NCI-H2107 (cell line): ENCODE measurements at places on chromosomes 2 and 18.

- no peak for DNase-seq
These were observed 9.4 kb upstream of the RAPGEF4 start for GRCh38 chr2:172726172-172726735.

- DNase-seq, result no peak
These were observed 257.7 kb downstream of the CDCA7 start for GRCh38 chr2:173612354-173612753.

GRCh38 chr2:100935372-100935752, 66.7 kb upstream of the RPL31 start:
- DNase-seq, result no peak

GRCh38 chr2:3728104-3729054, 25.0 kb downstream of the DCDC2C start:
- peak; percentile 8 for DNase-seq

DNA sequence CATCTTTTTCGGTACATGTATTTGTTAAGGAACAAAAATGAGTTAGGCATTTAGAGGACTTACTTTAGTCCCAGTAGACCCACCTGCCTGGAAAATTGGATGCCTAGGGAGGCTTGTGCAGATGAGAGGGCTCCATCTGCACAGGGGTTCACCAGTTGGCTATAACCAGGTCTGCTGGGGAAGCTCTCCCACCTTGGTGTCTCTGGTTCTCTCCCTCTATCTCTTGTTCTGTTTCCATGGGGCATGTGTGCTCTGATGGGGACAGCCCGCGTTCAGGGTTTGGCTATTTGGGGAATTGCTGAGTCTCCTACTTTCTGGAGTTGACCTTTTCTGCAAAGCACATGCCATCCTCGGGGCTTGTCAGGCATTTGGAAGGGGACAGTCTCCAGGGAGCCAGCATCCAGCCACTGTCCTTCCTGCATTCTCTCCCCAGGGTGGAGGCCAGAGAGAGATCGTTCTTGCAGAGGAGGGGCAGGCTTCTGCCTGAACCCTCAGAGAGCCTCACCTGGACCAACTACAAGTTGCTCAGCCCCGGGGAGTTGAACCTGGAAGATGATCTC, 157.3 kb downstream of the KLHL29 start:
- DNase-seq, result no peak

GRCh38 chr18:74521068-74521725, 13.1 kb upstream of the CNDP1 start:
- DNase-seq, result no peak

DNA sequence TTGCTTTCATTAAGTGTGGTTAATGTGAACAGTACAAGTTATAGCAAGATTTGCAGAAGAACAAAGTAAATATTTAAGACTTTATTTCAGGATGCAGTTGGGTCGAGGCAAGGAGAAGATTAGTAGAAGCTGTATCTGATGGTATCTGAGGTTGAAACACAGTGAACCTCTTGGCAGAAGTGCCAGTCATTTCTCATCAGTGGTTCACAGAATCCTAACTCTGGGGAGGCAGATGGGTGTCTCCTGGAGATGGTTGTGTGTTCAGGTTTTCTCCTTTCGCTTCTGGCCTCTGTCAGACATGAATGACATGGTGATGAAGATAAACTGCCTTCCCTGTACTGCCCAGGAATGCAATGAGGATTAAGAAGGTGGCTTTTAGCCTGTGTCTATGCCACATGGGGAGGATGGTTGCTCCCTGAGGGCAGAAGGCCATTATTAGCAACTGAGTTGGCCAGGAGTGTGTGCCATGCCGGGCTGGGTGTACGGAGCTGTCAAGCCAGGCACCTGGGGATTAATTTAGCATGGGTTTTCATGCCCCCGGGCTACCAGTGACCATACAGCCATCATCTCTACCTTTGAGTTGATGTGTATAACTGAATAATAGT, 28.0 kb downstream of the MGAT5 start:
- no peak for DNase-seq

DNA sequence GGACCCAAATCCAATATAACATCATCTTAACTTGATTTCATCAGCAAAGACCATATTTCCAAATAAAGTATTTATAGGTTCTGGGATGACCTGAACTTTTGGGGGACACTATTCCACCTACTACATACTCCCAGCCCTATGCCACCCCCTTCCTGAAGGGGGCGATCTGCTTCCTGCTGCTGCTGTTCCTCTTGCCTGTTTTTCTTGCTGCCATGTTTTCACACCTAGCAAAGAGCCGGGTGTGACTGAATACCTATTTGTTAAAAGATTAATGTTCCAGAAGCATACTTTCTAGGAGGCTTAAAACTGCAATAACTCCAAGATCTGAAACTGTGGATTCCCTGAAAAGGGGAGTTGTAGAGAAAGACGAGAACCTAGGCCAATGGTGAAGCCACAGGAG, 89.7 kb downstream of the ICOS start:
- no peak for DNase-seq

GRCh38 chr2:209629597-209629996, 142.0 kb upstream of the UNC80 start:
- peak; percentile 3 for DNase-seq

GRCh38 chr18:76496194-76496890, 1.3 kb upstream of the ZNF516 start:
- peak; percentile 40 for DNase-seq

DNA sequence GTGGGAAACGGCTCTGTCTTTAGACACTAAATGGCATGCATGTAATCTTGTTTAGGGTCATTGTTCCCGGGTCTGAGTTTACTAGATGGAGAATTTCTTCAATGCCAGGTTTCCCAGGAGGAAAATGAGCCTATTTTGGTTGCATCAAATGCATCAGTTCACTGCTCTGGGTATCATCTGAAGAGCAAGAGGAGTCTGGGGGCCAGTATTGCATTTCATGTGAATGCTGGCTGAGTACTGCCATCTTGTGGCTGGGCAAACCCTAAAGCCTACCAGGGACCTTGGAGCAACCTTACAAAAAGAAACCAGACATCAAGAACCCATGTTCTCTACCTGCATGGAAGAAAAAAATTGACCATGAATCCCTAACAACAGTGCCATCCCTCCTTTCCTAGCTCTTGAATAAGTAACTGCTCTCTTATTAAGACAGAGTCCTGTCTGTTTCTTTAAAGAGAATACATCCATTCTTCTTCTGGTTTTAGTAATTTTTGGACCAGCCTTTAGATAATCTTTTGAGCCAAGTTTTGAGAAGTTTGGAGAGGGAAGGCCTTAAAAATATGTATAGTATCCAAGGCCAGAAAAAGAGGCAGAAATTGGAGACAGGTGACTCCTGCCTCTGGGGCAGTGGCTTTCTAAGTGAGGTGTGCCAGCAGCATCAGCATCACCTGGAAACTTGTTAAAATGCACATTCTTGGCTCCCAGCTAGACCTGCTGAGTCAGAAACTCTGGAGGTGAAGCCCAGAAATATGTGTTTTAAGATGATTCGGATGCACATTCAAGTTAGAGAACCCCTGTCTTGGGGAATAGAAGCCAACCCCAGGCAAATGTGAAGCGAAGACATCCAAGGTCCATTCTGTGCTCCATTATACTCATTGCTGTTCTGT, 261.0 kb upstream of the CXCR4 start:
- peak; percentile 58 for DNase-seq

DNA sequence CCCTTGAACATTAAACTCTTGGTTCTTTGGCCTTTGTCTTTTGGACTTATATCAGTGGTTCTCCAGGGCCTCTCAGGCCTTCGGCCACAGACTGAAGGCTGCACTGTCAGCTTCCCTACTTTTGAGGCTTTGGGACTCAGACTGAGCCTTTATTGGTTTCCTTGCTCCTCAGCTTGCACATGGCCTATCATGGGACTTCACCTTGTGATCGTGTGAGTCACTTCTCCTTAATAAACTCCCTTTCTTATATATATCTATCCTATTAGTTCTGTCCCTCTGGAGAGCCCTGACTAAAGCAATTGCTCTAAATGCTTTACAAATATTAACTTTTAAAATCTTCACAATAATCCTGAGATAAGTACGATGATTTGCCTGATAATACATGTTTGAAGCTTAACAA, 353.6 kb upstream of the TRIB2 start:
- DNase-seq, result no peak

DNA sequence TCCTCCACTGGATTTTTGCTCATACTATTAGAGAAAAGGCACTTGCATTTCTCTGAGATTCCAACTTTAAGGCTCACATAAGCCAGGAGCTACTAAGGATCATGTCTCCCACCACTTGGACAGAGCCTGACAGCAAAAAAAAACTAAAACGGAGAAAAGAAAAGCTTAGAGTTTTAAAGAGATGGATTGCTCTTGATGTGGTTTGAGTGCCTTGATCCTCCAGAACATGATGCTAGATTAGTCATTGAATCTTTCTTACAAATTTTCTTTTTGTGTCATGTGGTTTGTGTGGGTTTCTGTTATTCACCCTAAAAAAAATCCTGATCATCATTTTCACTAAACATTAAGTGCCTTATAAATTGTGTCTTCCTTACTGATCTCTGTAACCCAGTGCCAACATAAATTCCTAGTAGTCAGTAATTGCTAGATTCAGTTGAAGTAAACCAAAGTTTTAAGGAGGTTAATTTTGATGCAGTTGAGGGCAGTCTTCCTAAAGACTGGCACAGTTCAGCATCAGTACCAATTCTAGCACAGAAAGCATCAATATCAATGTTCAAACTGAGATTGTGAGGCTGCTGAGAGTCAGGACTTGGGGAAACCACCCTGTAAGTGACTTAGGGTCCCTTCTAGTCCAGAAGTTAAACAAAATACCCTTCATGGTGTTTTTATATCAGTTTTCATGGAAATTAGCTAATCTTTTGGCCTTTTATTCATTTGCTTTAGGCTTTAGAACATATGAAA, 206.3 kb downstream of the RAD51AP2 start:
- DNase-seq, result no peak

DNA sequence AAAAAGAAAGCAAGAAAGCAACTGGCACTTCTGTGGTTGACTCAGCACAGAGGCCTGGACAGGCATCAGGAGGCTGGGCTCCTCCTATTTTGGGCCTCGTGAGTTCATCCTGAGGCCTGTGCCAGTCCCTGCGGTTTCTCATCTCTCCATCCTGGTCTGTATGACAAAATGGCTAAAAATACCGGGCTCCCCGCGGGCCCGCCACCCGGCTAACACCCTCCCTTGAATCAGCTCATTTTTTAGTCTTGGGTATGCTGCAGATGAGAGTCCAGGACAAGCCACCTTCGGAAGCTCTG, 62.3 kb upstream of the YWHAQ start:
- no peak for DNase-seq

GRCh38 chr2:12424219-12424618, 292.5 kb upstream of the TRIB2 start:
- no peak for DNase-seq

DNA sequence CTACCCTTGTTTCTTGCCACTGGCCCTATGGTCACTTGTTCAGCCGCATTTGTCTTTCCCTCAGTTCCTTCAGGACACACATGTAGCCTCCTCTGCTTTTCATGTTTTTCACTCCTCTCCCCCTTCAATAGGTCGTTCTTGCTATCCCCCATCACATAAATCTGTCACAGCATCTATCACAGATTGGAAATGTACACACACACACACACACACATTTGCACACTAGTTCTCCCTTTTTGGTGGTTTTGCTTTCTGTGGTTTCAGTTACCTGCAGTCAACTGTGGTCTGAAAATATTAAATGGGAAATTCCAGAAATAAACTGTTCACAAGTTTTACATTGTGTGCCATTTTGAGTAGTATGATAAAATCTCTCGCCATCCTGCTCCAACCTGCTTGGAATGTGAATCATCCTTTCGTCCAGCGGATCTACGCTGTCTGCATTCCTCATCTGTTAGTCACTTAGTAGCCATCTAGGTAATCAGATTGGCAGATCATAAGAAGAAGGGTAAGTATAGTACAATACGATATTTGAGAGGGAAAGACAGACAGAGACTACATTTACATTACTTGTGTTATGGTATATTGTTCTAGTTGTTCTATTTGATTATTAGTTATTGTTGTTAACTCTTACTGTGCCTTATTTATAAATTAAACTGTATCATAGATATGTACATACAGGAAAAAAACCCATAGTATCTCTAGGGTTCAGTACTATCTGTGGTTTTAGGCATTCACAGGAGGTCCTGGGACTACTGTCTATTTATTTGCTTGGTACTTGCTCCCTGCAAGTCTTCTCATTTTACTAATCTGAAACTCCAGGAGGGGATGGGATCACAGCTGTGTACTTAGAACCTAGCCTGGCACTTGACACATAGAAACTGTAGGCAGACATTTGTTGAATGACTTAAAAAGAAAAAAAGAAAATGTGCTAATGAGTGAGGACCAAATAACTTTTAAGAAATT, 86.1 kb upstream of the PNPT1 start:
- DNase-seq, result no peak

GRCh38 chr2:8740136-8740535, 58.3 kb downstream of the ID2 start:
- DNase-seq, result no peak

- DNase-seq, result no peak
These were observed 60.4 kb upstream of the GAREM1 start for GRCh38 chr18:32530947-32531651.

DNA sequence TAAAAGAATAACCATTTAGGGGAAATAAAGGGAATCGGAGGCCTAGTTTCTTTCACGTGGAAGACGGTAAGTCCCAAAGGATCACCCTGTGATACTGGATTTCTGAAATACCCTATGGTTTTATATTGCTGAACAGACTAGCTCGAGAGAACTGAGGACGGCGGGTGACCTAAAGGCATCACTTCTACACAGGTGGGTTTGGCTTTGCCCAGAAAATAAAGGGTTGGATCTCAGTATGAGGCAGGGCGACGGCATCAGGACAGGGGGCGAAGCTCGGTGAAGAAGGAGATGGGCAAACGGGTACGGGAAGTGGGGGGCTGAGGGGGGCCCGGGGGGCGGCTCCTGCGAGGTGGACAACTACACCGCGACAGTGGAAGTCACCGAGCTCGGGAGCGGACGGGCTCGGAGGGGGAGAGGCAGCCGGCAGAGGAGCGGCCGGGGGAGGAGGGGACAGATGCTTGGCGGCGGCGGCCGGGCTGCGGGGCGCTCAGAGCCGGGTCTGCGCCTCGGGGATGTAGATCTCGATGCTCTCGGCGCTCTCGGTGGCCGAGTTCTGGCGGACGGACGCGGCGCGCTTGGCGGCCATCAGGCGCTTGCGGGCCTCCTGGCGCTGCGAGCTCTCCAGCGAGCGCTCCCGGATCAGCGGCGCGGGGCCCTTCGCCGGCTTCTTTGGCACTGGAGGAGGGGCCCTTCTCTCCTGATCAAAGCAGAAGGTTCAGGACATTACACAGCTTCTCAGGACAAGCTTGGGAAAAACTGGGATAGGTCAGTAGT, 48.9 kb downstream of the TGIF1 start:
- DNase-seq, result no peak

- no peak for DNase-seq
These were observed 474.5 kb upstream of the SYT4 start for GRCh38 chr18:43751835-43752234.
